ENCODE measurements at places on chromosomes 5 and 9. TPM values are rescaled to one million over a fixed set of nuclear protein-coding genes. Genes with fewer than 3 reads are reported as not detected.

- H3K27ac ChIP-seq: no peak overlapping the region
- H3K27me3 ChIP-seq: peaks cover 2% of the 10 kb centered on the region
- H3K4me3 ChIP-seq: no peak overlapping the region
- no peaks in the 10 kb centered on the region for H3K36me3 ChIP-seq
- H3K4me1 ChIP-seq: peaks cover 9% of the 10 kb centered on the region
- no peak for DNase-seq
Observed at GRCh38 chr5:130937046-130937445, 228.0 kb downstream of the HINT1 start.

- no peak overlapping the region for H3K27ac ChIP-seq
- DNase-seq: no peak
- H3K4me1 ChIP-seq: peaks cover 13% of the 10 kb centered on the region
- no peak overlapping the region for H3K4me3 ChIP-seq
- no peaks in the 10 kb centered on the region for H3K36me3 ChIP-seq
Observed at GRCh38 chr5:67808340-67808739, 407.2 kb upstream of the PIK3R1 start.

DNA sequence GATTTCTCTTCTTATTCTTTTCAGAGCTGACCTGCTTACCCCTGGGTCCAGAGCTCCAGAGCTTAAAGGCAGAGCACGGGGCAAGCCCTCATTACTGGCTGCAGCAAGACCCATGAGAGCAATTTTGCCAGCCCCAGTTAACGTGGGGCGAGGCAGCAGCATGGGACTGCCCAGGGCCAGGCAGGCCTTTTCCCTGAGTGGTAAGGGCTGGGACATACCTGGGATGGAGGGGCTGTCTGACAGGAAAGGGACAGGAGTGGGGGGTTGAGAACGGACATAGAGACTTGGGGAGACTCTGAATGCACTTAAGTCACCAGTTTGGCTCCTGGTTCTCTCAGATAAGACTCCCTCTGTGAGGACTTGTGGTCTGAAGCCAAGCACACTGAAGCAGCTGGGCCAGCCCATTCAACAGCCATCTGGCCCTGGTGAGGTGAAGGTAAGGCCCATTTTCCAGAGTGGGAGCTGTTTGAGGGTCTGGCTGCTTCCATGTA is 26.2 kb downstream of the HMGXB3 start:
- H3K27ac ChIP-seq: no peak overlapping the region
- peaks cover 29% of the 10 kb centered on the region for H3K36me3 ChIP-seq
- no peaks in the 10 kb centered on the region for H3K4me1 ChIP-seq
- DNase-seq: no peak
- H3K27me3 ChIP-seq: no peaks in the 10 kb centered on the region
- H3K4me3 ChIP-seq: no peak overlapping the region

DNA sequence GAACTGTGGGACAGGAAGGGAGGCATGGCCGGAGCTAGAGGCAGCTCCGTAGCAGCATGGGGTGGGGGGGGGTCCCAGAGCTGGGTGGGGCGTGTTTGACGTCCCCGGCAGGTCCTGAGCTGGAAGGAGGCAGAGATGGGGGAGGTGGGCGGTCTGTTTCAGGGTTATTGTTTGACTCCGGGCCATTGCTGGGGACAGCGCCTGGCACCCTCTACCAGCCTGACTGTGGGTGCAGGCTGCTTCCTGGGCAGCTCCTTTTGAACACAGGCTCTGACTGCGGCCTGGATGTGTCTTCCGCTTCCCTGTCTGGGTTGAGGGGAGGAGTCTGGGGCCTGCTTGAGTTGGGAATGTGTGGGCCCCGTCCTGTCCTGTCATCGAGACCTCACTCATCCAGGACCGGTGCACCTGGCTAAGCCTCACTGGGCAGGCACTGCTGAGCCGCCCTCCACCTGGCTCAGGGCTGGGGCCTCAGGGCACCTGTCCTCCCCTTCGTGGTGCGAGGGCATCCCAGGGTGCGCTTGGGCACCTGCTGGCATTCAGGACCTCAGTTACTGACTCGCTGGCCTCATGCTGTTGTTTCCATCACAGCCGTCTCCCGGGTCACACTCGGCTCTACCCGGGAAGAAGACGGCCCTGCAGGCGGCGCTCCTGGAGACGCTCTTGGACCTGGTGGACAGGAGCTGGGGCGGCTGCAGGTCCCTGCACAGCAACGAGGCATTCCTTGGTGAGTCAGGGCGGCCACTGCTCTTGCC is 26.5 kb downstream of the CEP72 start:
- peaks cover 24% of the 10 kb centered on the region for H3K36me3 ChIP-seq
- no peak overlapping the region for H3K4me3 ChIP-seq
- no peak overlapping the region for H3K27ac ChIP-seq
- H3K27me3 ChIP-seq: no peaks in the 10 kb centered on the region
- no peak for DNase-seq

DNA sequence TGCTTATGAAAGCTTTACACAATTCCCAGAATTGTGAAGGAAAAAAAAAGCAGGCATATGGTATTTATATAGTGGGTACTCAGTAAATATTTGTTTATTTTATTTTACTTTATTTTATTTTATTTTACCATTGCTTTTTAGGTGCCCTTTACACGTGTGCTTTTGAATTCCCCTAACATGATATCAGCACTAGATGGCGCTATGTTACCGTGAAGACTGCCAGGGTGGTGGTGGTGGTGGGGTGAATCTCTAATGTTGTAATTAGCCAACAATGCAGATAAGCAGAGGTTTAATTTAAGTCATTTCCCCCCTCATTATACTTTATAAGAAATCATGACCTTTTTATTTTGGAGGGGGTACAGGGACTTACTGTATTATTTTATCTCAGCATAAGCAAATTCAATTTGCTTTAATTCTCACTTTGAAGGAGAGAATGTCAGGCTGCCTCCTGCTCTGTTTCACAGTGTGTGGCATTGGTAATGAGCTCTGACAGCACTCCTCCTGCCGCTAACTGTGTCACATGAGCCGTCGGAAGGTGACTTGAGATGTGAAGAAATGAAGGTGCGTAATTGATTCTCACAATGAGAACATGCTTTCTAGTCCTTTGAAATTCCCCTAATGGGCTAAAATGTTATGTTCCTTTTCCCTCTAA is 165.6 kb downstream of the YTHDC2 start:
- peak; percentile 54 for DNase-seq
- no peak overlapping the region for H3K4me3 ChIP-seq
- H3K27me3 ChIP-seq: no peaks in the 10 kb centered on the region
- peaks cover 2% of the 10 kb centered on the region for H3K36me3 ChIP-seq
- H3K4me1 ChIP-seq: peaks cover 24% of the 10 kb centered on the region

GRCh38 chr5:137179203-137179602 is 319.9 kb downstream of the SPOCK1 start:
- peaks cover 52% of the 10 kb centered on the region for H3K27me3 ChIP-seq
- H3K4me1 ChIP-seq: peaks cover 11% of the 10 kb centered on the region
- DNase-seq: no peak
- H3K4me3 ChIP-seq: no peak overlapping the region
- no peak overlapping the region for H3K27ac ChIP-seq

GRCh38 chr5:171592736-171593135 is 173.3 kb downstream of the FGF18 start:
- peaks cover 3% of the 10 kb centered on the region for H3K4me1 ChIP-seq
- H3K36me3 ChIP-seq: no peaks in the 10 kb centered on the region
- no peak overlapping the region for H3K4me3 ChIP-seq
- H3K27ac ChIP-seq: no peak overlapping the region

DNA sequence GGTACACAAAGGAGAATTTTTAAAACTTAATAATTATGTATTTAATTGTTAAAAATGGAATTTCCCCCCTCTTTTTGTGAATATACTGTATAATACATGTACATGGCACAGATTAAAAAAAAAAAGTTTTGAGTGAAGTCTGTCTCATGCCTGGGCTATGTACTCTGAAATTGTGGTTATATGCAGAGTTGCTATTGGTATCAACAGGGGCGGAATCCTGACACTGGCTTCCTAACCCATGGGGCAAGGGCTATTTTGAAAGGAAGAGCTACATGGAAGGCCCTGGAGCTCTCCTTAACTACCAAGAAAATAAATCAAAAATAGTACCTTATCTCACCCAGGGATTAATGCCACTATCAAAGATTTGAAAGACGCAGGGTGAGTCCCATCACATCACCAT is 865 bp upstream of the FAM193B start:
- no peak for DNase-seq
- H3K27ac ChIP-seq: no peak overlapping the region
- H3K36me3 ChIP-seq: no peaks in the 10 kb centered on the region
- peaks cover 27% of the 10 kb centered on the region for H3K4me1 ChIP-seq
- H3K27me3 ChIP-seq: no peaks in the 10 kb centered on the region

DNA sequence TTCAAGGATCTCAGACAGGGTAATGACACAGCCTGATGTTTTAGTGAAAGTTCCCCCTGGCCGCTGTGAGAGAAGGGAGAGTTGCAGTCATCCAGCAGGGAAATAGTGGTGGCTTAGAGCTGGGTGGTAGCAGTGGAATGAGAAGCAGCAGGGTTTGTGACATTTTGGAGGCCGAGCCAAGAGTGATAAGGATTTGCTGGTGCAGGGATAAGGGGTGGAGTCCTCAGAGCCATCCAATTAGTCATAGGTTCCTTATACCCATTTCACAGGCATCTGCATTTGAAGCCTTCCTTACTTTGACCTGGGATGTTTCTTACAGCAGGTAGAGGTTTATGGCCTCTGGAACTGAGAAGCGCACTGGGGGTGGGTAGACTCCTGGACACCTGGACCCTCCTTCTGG is 12.8 kb downstream of the JADE2 start:
- H3K4me1 ChIP-seq: no peaks in the 10 kb centered on the region
- DNase-seq: no peak
- H3K27ac ChIP-seq: no peak overlapping the region
- no peaks in the 10 kb centered on the region for H3K27me3 ChIP-seq
- H3K4me3 ChIP-seq: no peak overlapping the region
- H3K36me3 ChIP-seq: peaks cover 6% of the 10 kb centered on the region

GRCh38 chr9:73011956-73012355 is 59.1 kb upstream of the ALDH1A1 start:
- no peak overlapping the region for H3K4me3 ChIP-seq
- H3K4me1 ChIP-seq: peaks cover 2% of the 10 kb centered on the region

GRCh38 chr9:105157171-105157583 is 87.3 kb upstream of the SLC44A1 start:
- H3K36me3 ChIP-seq: no peaks in the 10 kb centered on the region
- no peaks in the 10 kb centered on the region for H3K27me3 ChIP-seq
- no peak overlapping the region for H3K4me3 ChIP-seq
- peaks cover 2% of the 10 kb centered on the region for H3K4me1 ChIP-seq
- no peak overlapping the region for H3K27ac ChIP-seq

DNA sequence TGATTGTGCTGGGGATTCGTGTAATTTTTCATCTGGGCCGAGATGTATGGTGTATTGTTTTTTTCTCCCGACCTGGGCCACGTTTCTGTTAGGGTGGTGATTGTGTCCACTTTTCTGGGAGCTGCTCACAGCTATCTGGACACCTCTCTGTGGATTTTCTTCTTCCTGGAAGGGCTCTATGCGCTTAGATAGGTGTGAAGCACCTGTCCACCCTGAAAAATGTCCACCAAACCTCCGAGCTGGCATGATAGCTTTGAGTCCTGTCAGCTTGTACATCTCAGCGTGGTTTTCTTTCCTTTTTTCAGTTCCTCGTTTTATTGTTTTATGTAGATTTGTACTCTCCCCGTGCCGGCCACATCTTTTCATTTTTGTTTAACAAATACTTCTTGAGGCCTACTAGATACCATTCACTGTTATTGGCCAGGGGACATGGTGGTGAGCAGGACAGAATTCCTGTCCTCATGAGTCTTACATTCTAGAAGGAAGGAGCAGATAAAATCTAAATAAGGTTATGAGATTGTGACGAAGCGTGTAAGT is 1.1 kb downstream of the UGCG start:
- H3K27ac ChIP-seq: no peak overlapping the region
- DNase-seq: no peak
- no peaks in the 10 kb centered on the region for H3K36me3 ChIP-seq
- no peak overlapping the region for H3K4me3 ChIP-seq
- no peaks in the 10 kb centered on the region for H3K27me3 ChIP-seq

DNA sequence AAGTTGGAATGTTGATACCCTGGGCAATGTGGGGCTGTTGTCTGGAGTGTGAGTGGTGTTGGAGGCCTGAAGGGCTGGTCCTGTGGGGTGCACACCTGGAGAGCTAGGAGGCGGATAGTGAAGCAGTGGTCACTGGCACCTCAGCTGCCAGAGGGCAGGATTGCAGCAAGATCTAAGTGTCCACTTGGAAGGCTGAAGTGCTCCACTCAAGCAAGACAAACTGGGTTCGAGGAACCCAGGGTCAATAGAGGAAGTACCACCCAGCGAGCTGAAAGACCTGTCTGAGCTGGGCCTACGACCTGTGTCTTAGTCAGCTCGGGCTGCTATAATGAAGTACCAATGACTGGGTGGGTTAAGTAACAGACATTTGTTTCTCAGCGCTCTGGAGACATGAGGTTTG is 39.7 kb upstream of the TJP2 start:
- peaks cover 27% of the 10 kb centered on the region for H3K4me1 ChIP-seq
- DNase-seq: peak; percentile 16
- H3K4me3 ChIP-seq: no peak overlapping the region
- H3K36me3 ChIP-seq: peaks cover 14% of the 10 kb centered on the region

DNA sequence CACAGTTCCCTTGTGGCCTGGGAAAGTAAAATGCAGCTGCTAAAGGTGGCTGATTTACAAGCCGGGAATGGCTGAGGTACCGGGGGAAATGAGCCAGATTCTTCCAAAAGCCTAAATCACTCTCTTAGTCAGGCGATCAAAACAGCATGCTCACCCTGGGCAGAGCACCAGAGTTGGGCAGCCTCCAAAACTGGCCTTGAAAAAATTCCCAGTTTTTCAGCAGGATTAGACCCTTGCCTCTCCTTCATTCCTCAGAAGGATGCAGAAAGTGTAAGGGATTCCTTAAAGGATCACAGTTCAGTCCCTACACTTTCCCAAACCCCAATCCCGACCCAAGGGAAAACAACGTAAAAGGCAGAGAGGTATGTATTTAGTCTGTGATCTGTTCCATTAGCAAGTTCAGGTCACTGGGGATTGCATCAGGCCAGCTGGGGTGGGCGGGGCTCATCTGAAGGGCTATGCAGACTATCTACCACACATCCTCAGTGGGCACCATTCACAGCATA is 16.9 kb downstream of the TMEM174 start:
- H3K27ac ChIP-seq: no peak overlapping the region
- peaks cover 2% of the 10 kb centered on the region for H3K36me3 ChIP-seq
- H3K27me3 ChIP-seq: peaks cover 3% of the 10 kb centered on the region
- DNase-seq: no peak

DNA sequence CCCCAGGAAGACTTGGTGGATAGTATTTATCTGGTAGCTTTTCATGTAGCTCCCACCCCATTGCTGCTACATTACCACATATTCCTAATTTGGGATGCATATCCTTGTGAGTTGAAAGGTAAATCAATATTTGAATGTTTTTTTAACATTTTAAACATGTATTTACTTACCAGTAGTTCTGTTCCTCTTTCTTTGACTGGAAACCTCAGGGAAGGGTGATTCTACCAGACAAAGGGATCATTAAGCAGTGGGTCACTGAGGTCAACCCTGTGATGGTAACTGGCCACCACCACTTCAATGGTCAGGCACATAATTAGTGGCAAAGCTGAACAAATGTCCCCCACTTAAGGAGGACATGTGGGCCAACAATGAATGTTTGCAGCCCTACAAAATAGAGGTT is 27.2 kb upstream of the KLF9 start:
- DNase-seq: no peak
- no peak overlapping the region for H3K27ac ChIP-seq
- H3K36me3 ChIP-seq: no peaks in the 10 kb centered on the region
- no peak overlapping the region for H3K4me3 ChIP-seq
- H3K4me1 ChIP-seq: peaks cover 3% of the 10 kb centered on the region

The SCGB3A1 gene
- 0.55 TPM for total RNA-seq

The DPP7 gene
- 149 TPM for total RNA-seq

The SLC27A4 gene
- 18.5 TPM for total RNA-seq

The LPCAT1 gene
- 73.9 TPM for total RNA-seq

The CD180 gene
- not detected for total RNA-seq

Data from mesothelial cell of epicardium (in vitro differentiated cells).